Inflammatory macrophage treated with lipopolysaccharide for 4 hours (primary cell): ENCODE measurements at places on chromosomes 13 and 19.

- no peak for DNase-seq
Observed at GRCh38 chr19:24166055-24166454, 79.1 kb downstream of the ZNF254 start.

- no peak for DNase-seq
Observed at GRCh38 chr19:55041627-55042343, 3.7 kb upstream of the GP6 start.

GRCh38 chr19:18800636-18801035 lies 9.5 kb upstream of the COMP start:
- DNase-seq, result no peak

DNA sequence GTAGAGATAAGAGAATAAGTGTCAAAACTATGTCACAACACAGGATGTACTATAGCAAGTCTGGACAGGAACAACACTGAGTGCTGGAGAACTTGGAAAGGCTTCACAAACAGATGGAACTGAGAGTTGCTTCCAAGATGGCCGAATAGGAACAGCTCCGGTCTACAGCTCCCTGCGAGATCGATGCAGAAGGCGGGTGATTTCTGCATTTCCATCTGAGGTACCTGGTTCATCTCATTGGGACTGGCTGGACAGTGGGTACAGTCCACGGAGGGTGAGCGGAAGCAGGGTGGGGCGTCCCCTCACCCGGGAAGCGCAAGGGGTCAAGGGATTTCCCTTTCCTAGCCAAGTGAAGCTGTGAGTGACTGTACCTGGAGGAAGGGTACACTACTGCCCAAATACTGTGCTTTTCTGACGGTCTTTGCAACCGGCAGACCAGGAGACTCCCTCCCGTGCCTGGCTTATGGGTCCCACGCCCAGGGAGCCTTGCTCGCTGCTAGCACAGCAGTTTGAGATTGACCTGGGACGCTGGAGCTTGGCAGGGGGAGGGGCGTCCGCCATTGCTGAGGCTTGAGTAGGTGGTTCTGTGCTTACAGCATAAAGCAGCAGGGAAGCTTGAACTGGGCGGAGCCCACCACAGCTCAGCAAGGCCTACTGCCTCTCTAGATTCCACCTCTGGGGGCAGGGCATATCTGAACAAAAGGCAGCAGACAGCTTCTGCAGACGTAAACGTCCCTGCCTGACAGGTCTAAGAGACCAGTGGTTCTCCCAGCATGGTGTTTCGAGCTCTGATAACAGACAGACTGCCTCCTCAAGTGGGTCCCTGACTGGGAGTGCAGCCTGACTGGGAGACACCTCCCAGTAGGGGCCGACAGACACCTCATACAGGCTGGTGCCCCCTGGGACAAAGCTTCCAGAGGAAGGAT lies 46.0 kb downstream of the USP12 start:
- no peak for DNase-seq

DNA sequence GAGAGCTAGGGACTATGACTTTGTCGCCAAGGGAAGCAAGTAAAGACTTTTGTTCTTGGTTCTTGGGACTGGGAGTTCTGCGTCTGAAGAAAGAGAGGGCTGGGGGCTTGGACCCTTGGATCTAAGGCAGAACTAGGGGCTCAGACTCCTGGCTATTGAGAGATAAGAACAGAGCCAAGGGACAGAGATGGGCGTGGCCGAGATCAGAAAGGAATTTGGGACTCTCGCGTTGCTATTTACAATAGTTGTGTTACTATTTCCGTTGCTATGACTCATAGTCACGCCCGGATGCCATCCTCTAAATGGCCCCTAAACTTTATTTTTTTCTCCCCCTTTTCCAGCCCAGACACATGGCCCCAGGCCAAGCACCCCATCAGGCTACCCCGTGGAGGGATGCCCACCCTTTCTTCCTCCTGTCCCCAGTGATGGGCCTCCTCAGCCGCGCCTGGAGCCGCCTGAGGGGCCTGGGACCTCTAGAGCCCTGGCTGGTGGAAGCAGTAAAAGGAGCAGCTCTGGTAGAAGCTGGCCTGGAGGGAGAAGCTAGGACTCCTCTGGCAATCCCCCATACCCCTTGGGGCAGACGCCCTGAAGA lies 759 bp downstream of the PPP1R15A start:
- peak; percentile 95 for DNase-seq
